ENCODE measurements at places on chromosomes 3 and 15. TPM values are rescaled to one million over a fixed set of nuclear protein-coding genes. Genes with fewer than 3 reads are reported as not detected.

DNA sequence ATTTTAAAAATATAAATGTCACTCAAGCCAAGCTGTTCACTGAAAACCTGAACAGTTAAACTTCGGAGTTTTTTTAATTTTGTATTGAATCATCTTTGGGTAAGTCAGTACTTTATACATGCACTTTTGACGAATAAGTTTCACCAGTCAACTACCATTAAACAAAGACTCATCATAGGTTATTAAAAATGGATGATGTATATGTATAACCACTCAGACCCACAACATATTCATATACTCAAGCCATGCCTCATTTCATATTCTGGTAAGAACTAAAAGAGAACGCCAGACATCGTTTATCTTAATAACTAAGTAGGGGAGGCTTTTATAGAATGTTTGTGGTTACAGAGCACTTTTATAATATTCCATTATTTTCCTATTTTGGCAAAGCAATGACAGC is 18.3 kb downstream of the MSL2 start:
- no peak for DNase-seq

- no peak for DNase-seq
Measured at GRCh38 chr3:75262661-75263060, 401.5 kb upstream of the FRG2C start.

- no peak for DNase-seq
Measured at GRCh38 chr3:118108769-118109168, 925.9 kb downstream of the IGSF11 start.

GRCh38 chr3:65033576-65033975 is 345.8 kb upstream of the ADAMTS9 start:
- DNase-seq: no peak

ZMYND10 gene
- 0.99 TPM for total RNA-seq

DNA sequence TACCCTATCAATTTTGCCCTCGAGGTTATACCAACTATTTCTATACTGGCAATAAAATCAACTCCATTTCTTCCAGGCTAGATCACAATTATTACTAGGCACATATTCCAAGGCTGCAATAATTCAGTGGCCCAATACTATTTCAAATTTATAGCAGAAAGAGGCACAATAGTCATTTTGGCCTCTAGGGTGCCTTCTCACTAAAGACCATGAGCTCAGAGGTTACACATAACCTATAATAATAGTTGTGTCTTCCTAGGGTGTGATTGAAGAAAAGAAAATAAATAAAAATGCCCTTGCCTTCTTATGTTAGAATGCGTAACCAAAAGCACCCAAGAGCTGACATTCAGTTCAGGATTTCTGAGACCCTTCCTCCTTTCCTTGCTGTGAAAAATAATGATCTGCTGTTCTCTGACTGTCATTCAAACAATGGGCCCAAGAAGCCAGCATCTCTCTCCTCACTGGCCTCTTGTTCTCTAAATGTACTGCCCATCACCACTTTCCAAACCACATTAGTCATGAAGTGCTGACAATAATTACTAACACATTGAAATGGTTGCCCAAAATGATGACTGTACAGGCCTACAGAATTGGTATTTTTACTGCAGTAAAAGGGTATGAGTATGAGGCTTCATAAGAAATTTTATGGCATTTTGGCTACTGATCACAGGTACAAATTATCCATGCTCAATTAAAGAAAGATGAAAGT is 244.8 kb downstream of the LRRN1 start:
- DNase-seq: no peak

GRCh38 chr3:151327571-151328198 is 1.7 kb downstream of the P2RY13 start:
- DNase-seq: no peak

CCDC39 gene
- not detected for total RNA-seq

- DNase-seq: no peak
Measured at GRCh38 chr15:68337826-68338225, 60.3 kb downstream of the FEM1B start.

TRPM1 gene
- not detected for total RNA-seq

GRCh38 chr3:64748244-64748904 is 60.6 kb upstream of the ADAMTS9 start:
- no peak for DNase-seq

GPR87 gene
- total RNA-seq: not detected

LMOD3 gene
- total RNA-seq: 1.0 TPM

GRCh38 chr3:82957696-82958095 is 1196.3 kb upstream of the GBE1 start:
- DNase-seq: no peak

GRCh38 chr3:187352581-187353575 is 15.3 kb upstream of the RTP4 start:
- DNase-seq: no peak

WDR73 gene
- total RNA-seq: 22.0 TPM

DNA sequence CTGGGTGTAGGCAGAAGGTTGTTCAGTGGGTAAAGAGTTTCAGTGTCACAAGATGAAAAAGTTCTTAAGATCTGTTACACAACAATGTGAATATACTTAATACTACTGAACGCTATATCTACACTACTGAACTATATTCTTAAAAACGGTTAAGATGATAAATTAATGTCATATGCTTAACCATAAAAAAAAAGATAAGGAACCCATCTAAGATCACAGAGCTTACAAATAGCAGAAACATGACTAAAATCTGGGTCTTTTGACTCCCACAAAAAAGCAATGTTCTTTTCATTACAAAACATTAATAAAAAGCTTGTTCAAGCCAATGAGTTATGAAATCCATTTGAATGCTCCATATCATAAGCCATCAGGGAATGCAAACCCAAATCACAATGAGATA is 34.4 kb downstream of the UBR1 start:
- no peak for DNase-seq

- DNase-seq: no peak
Measured at GRCh38 chr3:134753999-134754742, 40.9 kb upstream of the EPHB1 start.

GRCh38 chr15:77487469-77487842 is 66.8 kb downstream of the HMG20A start:
- peak; percentile 27 for DNase-seq

DNA sequence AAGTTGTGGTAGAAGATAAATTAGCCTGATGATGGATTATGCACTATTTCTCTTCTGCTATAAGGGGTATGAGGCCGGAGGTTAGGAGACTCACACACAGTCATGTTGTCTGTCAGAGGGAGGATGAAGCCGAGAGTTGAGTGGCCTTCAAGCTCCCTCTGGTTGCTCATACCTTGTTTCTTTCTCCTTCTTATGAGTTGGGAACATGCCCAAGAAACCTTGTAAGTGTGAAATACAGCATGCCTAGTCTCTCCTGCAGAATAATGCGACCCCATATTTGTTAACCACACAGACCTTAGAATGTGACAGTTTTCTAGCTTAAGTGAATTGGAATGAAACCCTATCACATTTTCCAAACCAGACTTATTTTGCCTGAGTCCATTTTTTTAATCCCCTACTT is 366.7 kb downstream of the PTPRG start:
- no peak for DNase-seq

CLDN11 gene
- 0.33 TPM for total RNA-seq

FRMD5 gene
- total RNA-seq: 0.46 TPM

DNA sequence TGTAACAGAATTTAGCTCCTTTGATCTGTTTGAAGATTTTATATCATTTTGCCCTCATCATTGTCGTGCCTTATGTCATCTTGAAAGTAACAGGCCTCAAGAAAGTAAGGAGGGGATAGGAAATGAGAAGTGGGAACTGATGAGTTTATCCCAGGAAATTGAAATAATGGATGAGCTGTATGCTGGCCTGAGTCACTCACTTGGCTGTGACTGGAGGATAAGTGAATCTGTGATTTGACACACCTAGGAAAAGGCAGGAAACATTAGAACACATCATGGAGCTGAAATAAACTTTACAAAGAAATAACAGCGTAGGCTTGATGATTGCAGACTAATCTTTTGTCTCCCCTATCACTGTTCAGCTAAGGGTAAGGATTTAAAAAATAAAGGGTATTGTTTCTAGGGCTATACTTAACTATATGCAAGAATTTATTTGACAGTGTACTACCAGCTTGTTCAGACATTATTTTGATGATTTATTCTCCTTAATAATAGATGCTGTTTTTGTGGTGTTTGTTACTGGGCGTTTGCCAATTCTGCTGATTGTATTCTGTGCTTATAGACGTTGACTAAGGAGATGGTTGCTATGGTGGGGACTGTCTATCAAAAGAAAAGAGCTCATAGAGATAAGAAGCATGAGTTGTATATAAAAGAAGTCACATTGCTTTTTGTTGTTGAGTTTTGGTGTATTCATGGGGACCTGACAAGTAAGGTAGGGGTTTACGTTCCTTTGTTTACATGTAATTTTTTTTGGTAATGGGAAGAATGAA is 105.6 kb upstream of the ROPN1 start:
- no peak for DNase-seq
